NCI-H510A treated with DMSO at 0.1 percent for 48 hours (cell line): ENCODE measurements at places on chromosomes 2 and 18.

- DNase-seq: peak; percentile 68
Measured at GRCh38 chr2:112032224-112032586, 22.9 kb upstream of the TMEM87B start.

DNA sequence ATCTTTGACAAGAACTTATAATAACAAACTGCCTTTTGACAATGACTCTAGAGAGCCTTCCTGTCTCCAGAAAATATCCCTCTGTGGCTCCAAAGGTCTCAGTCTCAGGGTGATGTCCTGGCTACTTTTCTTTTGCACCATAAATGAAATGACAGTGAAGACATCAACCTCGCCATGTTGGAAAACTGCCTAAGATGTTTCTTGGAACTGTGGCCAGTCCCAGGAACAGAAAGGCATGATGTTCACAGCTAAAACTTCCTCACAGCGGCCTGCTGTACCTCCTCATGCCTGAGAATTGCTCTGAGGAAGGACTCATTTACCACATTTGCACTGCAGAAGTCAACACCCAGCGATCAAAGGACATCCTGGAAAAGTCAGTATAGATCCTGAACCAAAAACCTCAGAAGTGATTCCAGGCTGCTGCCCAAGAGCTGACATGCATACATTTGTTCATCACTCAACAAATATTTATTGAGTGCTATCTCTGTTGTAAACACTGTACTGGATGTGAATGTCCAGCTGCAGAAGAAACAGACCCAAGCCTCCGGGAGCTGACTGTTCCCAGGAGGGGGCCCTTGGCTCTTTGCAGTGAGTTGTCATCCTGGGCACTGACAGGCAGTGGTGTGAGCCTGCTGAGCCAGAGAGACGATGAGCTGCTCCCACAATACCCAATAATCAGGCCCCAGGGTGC, 64.3 kb upstream of the ACSL3 start:
- peak; percentile 71 for DNase-seq

GRCh38 chr2:222993920-222994650, 57.9 kb upstream of the KCNE4 start:
- DNase-seq: no peak

GRCh38 chr2:234368861-234369261, 128.0 kb downstream of the ARL4C start:
- DNase-seq: peak; percentile 75

- DNase-seq: no peak
Measured at GRCh38 chr2:239928391-239929350, 96.5 kb downstream of the NDUFA10 start.

DNA sequence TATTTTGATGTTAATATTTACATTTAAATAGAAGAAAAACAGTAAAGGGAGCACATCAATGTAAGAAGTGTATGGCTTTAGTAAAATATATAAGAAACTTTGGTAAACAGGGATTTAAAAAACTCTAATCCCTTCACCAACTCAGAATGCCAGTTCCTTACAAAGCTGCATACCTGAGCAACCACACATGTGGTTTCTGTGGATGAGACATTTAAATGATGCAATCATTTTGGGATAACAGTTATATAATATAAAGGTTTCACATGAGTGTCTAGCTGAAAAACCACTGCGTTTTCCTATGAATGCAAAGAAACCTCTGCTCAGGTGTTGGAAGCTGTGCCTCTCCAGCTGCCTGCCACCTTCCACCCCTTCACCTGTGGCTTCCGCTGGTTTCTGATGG, 209.1 kb upstream of the REV1 start:
- no peak for DNase-seq

- DNase-seq: peak; percentile 17
Measured at GRCh38 chr18:50117863-50118262, 77.1 kb downstream of the MYO5B start.

DNA sequence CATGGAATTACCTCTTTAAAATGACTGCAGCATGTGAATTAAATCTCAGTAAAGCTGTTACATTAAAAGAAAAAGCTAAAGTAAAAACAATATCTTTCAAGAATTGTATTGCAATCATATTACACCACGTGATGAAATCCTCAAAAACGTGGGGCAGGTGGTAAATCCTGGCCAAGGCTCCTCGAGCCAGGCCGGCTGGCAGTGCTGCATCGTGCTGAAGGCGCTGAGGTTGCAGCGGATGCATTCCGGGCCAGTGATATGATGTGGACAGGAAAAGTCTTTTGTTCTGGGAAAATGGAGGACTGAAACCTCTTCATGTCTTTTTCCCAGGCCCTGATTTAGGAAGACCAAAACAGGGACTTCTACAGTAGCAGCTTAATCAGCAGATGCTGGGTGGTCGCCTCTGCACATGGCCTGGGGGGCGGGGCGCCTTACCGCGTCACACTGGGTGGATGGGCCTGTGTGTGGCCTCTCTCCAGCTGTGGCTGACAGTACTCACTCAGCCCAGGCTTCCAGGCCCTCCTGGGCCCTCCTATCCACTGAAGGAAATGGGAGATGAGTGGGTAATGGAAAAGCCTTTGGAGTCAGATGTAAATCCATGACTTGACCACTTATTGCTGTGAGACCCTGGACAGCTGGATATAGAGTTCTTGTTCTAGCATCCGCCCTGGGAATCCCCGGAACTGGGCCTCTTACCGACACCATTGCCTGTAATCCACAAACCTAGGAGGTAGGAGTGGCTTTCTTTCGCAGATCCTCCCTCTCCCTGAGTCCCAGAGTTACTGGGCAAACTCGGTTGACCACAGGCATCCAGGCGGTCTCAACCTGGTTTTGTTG, 45.1 kb downstream of the PROC start:
- DNase-seq: no peak

DNA sequence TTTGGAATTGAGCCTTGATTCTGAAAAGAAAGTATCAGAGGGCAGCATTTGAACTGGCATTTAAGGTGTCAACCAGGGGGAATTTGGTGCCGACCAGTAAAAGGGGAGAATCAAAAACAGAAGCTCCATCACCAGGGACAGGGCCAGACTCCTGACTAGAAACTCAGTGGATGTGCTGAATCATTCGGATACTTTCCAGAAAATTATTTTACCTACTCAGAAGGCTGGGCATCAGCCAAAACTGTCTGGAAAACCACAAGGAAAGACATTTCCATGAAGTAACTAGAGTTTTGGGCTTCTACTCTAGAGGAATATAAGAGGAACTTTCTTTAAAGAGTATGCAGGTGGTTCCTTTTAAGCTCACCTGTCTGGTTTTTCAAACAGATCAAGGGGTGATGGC, 756.6 kb downstream of the RNF144A start:
- DNase-seq: no peak

DNA sequence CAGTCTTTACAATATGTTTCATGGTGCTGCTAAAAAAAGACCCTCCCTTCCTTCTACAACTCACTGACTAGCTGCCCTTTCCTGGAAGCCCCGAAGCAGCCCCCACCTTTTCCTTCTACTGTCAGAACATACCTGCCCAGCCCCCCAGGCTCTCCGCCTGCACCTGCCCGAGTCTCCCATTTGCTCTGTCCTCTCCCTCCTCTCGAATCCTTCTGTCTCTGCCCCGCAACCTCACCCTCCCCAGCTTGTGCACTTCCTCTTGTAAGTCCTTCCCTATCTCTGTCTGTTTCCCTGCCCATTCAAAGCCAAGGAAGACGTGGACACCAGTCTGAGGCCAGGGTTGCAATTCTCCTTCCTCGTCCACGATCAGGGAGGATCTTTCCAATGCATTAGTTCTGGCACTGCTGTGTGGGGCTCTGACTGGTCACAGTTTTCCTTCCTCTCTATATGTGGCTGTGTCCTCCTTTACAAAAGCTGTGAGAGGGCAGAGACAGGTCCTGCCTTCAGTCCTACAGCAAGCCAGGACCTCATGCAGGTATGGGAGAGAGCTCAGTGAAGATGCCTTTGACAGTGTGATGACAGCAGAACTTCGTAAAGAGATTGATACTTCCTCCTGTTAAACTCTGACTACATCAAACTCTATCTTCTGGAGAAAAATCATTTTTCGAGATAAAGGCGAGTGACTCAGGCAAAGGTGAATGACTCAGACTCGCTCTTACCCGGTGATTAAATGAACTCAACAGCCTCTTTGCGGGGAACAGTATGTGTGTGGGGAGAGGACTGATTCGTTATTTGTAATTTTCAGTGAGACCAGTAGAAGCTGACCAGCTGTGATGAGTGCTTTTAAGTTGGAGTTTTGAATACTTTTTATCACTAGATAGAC, 14.2 kb downstream of the TNFRSF11A start:
- DNase-seq: no peak

DNA sequence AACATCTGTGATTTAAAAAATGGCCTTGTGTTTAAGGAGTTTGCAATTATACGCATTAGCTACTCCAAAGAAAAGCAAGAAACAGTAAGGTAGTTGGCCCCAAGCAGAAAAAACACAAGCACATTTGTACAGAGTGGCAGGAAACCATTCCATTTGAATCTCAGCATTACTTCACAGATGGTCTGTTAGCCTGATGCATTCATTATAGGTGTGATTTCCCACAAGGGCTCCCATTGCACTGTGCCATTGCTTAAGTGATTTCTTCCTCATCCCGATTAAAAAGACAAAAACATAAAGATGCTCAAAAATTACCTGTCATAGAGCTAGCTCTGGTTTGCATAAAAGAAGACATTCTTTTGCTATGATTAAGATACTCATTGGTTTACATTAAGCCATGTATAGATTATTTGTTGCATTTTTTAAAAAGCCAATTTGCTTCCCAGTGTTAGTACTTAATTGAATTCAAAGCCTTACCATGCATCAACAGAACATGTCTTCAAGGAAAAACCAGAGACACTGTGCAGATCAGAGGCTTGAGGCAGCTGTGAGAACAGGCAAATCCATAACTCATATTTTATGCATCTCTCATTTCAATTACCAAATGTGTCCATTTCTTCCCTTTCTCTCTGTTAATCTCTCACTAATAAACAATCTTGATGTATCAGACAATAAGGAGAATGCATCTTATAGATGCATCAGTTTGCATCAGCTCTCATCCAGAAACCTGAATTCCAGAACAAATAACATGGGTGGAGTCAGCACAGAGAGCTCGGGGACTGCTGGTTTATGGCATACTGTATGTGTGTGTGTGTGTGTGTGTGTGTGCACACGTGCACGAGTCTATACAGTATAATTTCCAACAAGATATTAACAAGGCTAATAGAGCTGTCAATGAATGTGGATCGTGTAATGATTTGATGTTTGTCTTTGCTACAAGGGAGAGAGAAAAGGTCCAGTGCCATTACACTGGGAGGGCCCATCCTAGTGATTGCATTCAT, 558.6 kb upstream of the HS6ST1 start:
- DNase-seq: no peak

DNA sequence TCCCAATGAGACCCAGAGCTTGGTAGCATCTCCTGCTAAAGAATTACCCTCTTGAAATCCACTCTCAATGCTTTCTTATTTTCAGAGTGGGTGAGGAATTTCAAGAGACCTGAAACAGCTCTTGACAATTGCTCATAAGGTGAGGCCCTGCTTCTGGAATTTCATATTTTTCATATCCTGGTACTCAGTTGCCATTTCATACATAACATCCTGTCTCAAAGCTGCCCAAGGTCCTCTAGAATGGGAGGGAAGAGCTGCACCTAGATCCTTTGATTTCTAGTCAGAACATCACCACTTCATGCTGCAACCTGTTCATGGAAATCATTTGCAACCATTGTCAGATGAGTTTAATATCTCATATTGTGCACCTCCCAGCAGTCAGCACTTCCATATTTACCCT, 404.8 kb upstream of the GALNT5 start:
- no peak for DNase-seq

DNA sequence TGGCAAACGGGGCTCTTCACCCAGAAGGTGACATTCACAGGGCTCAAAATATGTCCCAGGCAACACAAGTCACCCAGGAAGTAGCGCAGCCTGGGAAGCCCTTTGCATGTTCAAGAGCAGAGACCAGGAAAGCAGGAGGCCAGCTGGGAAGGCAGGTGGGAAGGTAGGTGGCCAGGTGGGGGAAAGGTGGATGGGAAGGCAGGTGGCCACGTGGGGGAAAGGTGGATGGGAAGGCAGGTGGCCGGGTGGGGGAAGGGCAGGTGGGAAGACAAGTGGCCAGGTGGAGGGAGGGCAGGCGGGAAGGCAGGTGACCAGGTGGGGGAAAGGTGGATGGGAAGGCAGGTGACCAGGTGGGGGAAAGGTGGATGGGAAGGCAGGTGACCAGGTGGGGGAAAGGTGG, 102.7 kb downstream of the ZNF516 start:
- DNase-seq: no peak

DNA sequence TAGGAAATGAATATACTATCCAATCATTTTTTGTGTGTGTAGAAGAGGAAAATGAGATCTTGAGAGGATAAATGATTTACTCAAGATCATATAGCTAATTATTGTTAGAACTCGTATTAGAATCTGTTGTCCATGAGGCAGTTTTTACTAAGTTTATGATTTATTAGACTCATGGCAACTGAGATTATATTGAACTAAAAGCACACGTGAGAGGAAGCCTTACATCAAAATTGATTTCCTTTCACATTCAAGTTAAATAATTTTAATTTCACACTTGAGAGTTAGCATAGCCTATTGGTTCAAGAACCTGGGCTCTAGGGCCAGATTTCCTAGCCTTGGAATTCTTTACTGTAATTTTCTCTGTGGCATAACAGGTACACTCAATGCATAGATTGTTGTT, 552.3 kb downstream of the ERBB4 start:
- no peak for DNase-seq

DNA sequence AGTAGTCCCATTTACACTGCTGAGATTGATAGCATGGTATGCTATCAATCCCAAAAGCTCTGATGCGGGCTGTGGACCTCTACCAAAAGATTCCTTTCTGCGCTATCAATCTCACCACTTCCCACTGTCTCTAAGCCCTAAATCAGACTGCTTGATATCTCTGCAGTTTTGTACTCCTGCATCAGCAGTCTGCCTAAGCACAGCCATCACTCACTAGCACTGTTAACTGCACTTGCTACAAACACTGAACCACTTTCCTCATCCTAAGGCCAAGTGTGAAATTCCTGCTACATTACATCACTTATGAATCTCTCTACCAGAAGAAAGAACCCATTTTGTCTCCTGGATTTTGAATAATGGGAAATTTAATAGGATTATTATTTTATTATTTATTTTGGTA, 237.0 kb downstream of the HNMT start:
- no peak for DNase-seq

- DNase-seq: no peak
Measured at GRCh38 chr2:98807221-98807620, 76.3 kb upstream of the MGAT4A start.

DNA sequence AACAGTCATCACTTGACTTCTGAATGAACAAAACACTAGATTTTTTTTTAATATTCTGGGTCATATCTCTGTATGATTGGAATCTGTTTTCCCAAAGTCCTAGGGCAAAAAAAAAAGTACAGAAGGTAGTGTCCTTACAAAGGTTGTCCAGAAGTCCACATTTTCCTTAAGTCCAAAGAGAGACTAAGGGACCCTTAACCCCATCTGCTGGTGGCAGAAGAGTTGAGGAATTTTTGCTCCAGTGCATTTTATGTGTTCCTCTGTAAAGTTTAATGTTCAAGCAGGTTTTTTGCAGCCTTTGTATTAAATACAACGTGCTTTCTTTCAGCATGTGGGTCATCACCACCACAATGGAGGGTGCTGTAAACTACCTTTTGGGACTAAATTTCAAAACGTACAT, 215.9 kb downstream of the SP3 start:
- DNase-seq: no peak

GRCh38 chr2:129798301-129798581, 181.2 kb upstream of the RAB6C start:
- no peak for DNase-seq
